ENCODE measurements at places on chromosomes 13 and 19. TPM values are rescaled to one million over a fixed set of nuclear protein-coding genes. Genes with fewer than 3 reads are reported as not detected.

The TMIGD2 gene
- not detected for total RNA-seq

The TNFSF11 gene
- not detected for total RNA-seq

The CEACAM16 gene
- total RNA-seq = not detected

The PGLYRP1 gene
- not detected for total RNA-seq

The ZNF677 gene
- 19.1 TPM for total RNA-seq

The ERCC5 gene
- total RNA-seq = 42.0 TPM

The EDNRB gene
- total RNA-seq = 14.6 TPM

The HTR2A gene
- 0.72 TPM for total RNA-seq

The OR4F17 gene
- not detected for total RNA-seq

The ZSWIM9 gene
- total RNA-seq = 0.97 TPM

The SPACA4 gene
- not detected for total RNA-seq

The ZNF730 gene
- total RNA-seq = 0.18 TPM

The PRTN3 gene
- total RNA-seq = 0.16 TPM

The CYP2A13 gene
- not detected for total RNA-seq

The STRN4 gene
- 76.5 TPM for total RNA-seq

The CGB8 gene
- not detected for total RNA-seq

The KCNRG gene
- total RNA-seq = not detected

The RHPN2 gene
- total RNA-seq = 11.2 TPM

The KANK2 gene
- 175 TPM for total RNA-seq

The CCDC122 gene
- total RNA-seq = 3.2 TPM

The NLRP9 gene
- total RNA-seq = not detected

The CCDC70 gene
- total RNA-seq = not detected

The OR10H1 gene
- not detected for total RNA-seq

The SOX1 gene
- not detected for total RNA-seq

The LGALS7 gene
- total RNA-seq = not detected

The SHC2 gene
- 0.54 TPM for total RNA-seq

All from cardiac atrium fibroblast (primary cell).